ENCODE measurements at places on chromosomes 4 and X.

GRCh38 chr4:84821064-84821463, 145.4 kb downstream of the WDFY3 start:
- DNase-seq, result no peak

GRCh38 chr4:186643501-186644310, 80.0 kb downstream of the FAT1 start:
- no peak for DNase-seq

DNA sequence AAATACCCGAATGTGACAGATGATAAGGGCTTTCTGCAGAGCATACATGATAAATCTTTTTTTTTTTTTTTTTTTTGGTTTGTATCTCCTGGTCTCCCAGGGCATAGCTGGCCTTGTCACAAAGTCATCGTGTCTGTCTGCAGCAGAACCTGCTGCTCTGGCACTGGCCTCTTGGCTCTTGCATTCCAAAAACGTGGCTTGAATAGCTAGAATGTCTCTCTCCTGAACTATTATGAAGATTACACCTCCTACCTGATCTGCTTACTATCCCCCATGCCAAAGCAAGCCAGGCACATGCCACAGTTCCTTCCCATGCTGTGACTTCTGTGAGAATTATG, 50.4 kb upstream of the SCRG1 start:
- no peak for DNase-seq

GRCh38 chrX:23187819-23188218, 146.8 kb upstream of the PTCHD1 start:
- no peak for DNase-seq

GRCh38 chr4:8402640-8403039, 37.9 kb downstream of the ACOX3 start:
- no peak for DNase-seq

DNA sequence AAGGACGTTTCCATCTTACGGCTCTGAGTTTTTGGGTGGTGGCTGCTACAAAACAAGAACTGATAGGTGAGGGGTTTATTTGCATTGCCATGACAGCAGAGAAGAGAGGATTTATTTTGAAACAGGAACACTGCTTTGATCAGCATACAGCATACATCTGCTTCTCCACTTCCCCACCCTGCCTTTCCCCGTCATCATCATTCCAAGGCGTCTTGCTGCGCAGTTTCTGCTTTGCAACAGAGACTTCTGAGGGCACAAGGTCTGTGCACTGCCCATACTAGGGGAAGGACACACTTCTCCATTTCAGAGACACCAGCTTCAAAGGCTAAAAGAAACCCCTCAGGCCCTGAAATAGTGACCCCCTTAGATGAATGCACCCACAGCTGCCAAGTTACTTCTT, 19.1 kb downstream of the STARD8 start:
- no peak for DNase-seq

GRCh38 chr4:177638871-177639270, 196.6 kb upstream of the AGA start:
- DNase-seq, result no peak

DNA sequence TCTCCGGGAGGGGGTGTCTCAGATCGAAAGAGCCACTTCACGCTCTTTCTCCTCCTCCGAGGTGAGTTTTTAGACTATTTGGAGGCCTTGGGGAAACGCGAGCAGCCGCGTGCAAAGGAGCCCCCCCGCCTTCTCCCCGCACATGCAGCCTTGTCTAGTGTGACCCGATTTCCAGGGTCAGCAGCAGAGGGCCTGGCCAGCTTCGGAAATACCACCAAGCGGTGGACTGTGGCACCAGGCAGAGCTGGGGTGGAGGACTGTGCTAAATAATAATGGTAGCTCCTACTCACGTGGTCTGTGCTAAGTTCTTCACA, 79.3 kb upstream of the BCOR start:
- no peak for DNase-seq

GRCh38 chr4:128470492-128471053, 183.0 kb upstream of the PGRMC2 start:
- no peak for DNase-seq
